ENCODE measurements at places on chromosomes 1 and 21.
A peak's percentile ranks its signal among the peaks of the same experiment; 100 is the strongest.

- DNase-seq, result no peak
Measured at GRCh38 chr1:61572046-61572445, 152.9 kb downstream of the TM2D1 start.

- DNase-seq, result no peak
Measured at GRCh38 chr1:178954325-178954690, 71.4 kb upstream of the FAM20B start.

- DNase-seq, result no peak
Measured at GRCh38 chr1:236753516-236753915, 41.6 kb upstream of the MTR start.

GRCh38 chr1:245894843-245895242 is 612.2 kb downstream of the SMYD3 start:
- no peak for DNase-seq

GRCh38 chr1:110056776-110057175 is 13.7 kb downstream of the ALX3 start:
- no peak for DNase-seq

DNA sequence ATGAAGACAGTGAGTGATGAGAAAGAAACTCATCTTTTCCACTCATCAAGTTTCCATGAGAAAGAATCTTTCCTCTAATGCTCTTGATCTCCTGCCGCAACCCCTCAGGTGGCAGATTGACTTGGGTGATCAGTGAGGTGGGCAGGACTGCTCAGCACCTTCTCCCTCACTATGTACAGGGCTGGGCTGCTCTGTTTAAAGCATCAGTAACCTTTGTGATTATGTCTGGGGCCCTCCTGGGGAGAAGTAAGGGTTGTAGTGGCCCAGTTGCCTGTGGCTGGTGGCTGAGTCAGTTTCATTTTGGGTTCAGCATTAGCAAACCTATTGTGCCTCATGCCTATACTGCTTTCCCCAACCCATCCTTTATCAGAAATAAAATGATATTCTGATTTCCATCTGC is 366.0 kb downstream of the TTLL7 start:
- DNase-seq, result no peak

- DNase-seq, result peak; percentile 58
Measured at GRCh38 chr1:209769171-209769904, 13.5 kb downstream of the TRAF3IP3 start.

GRCh38 chr1:94873520-94874351 is 53.2 kb downstream of the CNN3 start:
- no peak for DNase-seq

DNA sequence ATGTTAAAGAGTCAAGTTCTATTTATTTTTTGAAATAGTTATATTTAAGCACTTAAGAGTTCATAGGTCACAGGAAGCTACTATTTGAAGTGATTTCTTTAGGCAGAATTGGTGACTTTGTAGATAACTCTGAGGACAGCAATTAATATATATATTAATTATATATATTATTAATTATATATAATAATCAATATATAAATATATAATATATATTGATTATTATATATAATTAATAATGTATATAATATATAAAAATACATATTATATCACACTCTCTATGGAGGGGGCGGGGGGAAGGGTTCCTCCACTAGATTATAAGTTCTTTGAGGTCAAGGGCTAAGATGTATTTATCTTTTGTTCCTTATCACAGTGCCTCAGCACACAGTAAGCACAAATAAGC is 308.6 kb downstream of the KCTD3 start:
- DNase-seq, result no peak

- peak; percentile 28 for DNase-seq
Measured at GRCh38 chr1:201792534-201793305, 36.2 kb upstream of the IPO9 start.

- DNase-seq, result no peak
Measured at GRCh38 chr1:41766546-41766945, 152.2 kb downstream of the HIVEP3 start.

GRCh38 chr1:96882096-96882495 is 160.5 kb downstream of the PTBP2 start:
- no peak for DNase-seq

- DNase-seq, result no peak
Measured at GRCh38 chr21:35473496-35473895, 424.4 kb upstream of the RUNX1 start.

- no peak for DNase-seq
Measured at GRCh38 chr21:31988492-31989290, 115.9 kb downstream of the HUNK start.

DNA sequence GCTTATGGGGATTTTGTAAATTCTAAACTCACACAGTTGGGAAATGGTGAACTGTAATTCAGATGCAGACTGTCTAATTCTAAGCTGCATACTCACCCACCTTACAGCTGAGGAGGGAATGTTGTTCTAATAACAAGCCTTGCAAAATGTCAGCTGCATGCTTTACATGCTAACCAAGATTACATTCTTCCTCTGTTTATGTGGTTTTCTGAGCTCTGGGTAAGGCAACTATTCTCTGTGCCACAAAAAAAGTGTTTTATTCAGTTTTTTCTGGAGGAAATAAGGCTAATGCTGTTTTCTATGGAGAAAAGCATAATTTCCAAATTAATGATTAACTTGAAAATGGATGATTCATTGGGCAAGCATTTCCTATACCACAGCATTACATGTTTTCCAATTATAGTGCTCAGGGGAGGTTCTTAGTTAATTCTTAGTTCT is 64.9 kb downstream of the RGS13 start:
- no peak for DNase-seq

DNA sequence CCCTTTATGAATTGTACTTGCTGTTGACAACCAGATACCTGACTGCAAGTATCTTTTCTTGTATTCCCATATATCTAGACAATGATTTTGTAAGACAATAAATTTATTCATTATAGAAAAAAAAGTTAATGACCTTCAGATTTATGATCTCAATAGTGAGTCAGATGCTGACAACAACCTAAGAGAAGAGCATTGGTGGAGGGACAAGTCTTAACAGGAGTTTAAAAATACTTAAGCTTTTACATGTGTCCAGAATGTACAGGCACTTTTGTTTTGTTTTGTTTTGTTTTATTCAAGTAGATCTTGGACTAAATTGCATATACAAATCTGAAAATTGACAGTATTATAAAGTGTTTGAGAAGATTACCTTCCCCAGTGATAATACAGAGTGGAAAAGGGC is 1544.6 kb upstream of the B3GALT2 start:
- DNase-seq, result no peak

GRCh38 chr1:206612129-206612876 is at the start of gene EIF2D:
EIF2D (minus strand) TSS chr1:206612465; CDS start chr1:206612342, 123 bp downstream.
- peak; percentile 90 for DNase-seq
